ENCODE measurements at places on chromosomes 3 and 15.
A peak's percentile ranks its signal among the peaks of the same experiment; 100 is the strongest.

- DNase-seq = no peak
These were observed 17.7 kb upstream of the CPA3 start for GRCh38 chr3:148847351-148847750.

DNA sequence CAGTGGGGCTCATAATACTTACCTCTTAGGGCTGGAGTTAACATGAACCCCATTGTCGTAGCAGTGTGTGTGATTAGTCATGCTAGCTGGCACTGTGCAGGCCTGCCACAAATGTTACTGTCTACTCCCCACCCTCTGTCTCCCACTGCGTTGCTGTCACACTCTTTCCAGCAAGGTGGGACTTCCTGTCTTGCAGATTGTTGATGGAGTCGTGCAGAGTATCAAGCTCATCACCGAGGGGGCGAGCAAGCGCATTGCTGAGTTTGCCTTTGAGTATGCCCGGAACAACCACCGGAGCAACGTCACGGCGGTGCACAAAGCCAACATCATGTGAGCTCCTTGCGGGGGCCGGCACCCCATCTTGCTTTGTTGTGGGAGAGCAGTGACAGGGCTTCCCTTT, 12.9 kb downstream of the IDH3A start:
- DNase-seq = peak; percentile 24

DNA sequence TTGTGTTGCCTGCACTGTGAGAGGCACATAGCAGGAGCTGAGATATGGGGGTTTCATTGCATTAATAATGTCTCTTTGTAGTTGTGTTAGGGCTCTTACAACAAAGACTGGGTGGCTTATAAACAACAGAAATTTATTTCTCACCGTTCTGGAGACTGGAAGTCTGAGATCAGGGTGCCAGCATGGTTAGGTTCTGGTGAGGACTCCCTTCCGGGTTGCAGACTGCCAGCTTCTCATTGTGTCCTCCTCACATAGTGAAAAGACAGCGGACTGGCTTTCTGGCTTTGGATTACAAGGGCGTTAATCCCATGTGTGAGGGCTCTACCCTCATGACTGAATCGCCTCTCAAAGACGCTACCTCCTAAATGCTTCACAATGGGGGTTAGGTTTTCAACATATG, 20.6 kb downstream of the TMEM108 start:
- no peak for DNase-seq

DNA sequence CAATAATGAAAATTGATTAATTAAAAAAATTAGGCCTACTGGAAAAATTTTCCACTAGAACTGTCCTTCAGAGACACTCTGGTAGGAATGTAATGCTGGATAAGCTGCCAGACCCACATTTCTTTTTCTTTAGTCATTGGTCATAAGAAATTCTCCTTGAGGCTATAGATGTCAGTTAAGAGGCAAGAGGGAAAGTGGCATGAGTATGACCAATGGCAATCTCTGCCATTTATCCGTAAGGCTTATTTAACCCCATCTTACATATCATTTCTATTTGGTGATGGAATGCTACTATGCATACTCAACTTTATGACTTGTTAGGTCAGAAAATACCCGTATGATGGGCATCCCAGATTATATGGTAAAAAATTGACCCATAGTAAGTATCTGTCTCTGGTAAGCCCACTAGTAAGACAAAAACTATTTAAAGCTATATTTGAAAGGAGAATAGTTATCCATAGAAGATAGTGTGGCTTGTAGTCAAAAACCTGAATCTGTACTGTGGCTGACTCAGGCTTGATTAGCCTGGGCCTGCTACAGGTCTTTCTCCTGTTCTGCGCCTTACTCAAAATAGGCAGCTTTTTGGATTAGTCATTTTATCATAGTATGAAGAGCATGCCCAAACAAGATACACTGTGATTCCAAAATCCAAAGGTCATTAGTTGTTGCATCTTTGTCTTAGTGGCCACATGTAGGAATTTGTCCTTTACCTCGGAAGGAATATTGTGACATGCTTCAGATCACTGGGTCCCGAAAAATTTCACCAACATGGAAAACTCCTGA, 314.7 kb downstream of the PYDC2 start:
- DNase-seq = no peak

DNA sequence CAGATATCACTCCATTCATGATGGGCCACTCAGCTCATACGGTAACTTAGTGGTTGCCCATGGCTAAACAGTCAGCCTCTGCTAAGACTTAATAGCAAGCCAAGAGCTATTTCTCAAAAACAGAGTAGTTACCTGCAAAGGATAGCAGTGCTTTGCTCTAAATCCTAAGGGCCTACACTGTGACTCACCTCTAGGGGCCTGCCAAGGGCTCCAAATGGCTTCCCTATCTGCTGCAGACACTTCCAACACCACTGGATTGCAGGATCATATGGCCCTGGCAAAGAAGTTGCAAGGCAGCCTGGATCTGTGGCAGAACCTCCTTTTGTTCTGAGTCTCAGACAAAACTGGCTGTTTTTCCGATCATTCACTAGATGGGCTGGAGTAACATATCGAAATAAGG, 17.8 kb downstream of the CGGBP1 start:
- no peak for DNase-seq

- no peak for DNase-seq
These were observed 182.4 kb upstream of the DPH6 start for GRCh38 chr15:35728219-35728940.

- peak; percentile 13 for DNase-seq
These were observed 62.1 kb upstream of the SLC6A11 start for GRCh38 chr3:10753964-10754363.

GRCh38 chr3:24582431-24583403, 88.1 kb upstream of the THRB start:
- no peak for DNase-seq

DNA sequence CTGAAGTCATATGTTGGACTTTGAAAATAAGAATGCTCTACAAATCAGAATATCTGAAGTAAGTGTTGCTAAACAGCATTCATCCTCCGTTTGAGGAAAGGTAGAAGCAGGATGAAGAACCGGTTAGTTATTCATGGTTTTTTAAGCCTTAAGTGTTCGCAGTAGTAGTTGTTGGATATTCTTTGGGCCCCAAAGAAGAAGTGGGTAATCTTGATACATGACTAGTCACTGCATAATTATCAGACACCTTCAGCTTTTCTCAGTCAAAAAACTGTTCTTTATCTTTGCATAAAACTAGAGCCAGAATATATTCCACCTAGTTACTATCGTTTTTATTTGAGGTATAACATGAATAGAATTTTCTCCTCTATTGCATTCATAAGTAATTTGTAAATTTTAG, 13.8 kb downstream of the RAB5A start:
- DNase-seq = no peak

DNA sequence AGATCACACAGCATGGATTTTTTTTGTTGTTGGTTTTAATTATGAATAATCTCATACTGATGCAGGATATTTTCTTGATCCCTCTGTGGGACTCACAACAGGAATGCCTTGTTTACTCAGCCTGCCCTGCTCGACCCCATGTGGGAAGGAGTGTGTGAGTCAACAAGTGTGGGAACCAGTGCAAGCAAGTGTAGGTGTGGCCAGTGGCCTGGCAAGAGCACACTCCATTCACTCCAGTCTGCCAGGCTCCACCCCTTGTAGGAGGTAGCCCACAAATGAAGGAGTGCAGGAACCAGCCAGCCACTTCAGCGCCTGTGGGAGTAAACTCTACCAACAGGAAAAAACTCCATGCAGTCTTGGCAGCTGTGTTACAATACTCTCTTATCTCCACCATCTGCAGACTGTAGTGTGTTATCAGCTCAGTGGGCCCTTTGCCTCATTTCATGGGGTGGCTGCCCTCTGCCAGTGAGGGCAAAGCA, 393.6 kb downstream of the OTOL1 start:
- DNase-seq = no peak

- no peak for DNase-seq
These were observed 31.7 kb downstream of the HMCES start for GRCh38 chr3:129310111-129311011.

GRCh38 chr3:33218446-33219174, at the start of gene SUSD5:
Gene SUSD5 (minus strand): TSS chr3:33218810. CDS start chr3:33218797, 13 bp downstream.
- DNase-seq = no peak

DNA sequence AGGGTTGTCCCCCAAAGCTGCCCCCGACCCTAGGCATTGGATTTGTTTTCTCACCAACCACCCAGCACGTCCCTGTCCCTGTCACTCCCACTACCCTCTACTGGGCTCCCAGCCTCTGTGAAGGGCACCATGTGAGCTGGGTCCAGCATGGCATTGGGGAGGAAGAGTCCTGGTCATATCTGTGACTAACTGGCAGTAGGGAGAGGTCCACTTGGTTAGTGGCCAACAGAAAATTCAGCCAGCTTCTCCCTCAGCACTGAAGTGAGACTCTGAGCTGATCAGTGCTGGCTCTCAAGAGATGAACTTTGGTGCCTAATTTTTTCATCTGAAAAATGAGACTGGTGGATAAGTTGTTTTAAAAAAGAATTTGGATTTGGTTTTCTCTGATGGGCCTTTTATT, 11.3 kb upstream of the KIF23 start:
- DNase-seq = no peak

- DNase-seq = no peak
These were observed 30.2 kb downstream of the OCA2 start for GRCh38 chr15:28068930-28069329.

DNA sequence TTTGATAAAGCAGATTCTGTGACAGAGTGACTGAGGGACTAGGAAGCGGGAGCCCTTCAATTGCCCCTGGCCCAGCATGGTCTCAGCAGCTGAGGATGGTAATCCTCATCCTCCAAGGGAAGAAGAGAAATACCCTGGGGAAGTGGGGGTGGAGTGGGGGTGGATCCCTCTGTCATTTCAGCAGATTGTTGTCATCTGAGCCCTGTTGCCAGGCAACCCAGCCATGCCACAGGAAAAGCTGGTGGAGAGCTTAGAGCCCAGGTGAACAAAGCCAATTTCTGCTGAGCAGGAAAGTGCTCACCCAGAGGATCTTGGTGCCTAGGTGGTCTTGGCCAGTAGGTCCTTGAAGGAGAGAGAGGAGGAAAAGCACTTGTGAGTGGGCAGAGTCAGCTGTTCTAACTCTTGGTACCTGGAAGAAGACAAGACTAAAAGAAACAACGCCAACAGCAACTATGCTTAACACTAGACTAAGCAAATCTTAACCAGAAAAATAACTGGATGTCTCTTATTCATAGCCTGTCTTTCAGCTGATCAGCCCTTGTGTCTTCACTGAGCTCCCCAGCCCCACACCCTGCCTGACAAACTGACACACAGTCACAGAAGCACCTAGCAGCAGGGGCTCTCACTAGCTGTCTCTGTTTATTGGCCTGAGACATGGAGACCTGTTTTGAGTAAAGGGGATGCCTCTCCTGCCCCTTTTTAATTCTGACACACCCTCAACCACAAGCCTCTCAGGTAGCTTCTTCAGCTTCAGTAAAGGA, 40.1 kb upstream of the DCLK3 start:
- no peak for DNase-seq

DNA sequence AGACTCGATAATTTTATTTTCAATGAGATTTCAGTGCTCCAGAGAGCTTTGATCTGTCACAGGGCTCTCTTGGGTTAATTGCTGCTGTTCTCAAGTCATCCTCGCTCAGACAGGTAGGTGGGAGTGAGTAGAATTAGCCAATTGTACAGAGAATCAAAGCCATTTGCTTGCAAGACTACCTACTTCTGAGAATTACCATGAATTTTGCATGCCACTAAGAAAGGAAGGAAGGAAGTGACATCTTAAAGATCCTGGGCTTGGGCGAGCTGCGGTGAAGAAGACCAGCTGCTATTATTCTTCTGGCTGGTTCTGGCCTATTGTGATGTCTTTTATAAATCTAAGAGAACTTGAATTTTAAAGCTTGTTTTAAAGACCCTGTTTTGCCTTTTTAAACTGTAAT, 154.1 kb upstream of the LPP start:
- peak; percentile 50 for DNase-seq

- no peak for DNase-seq
These were observed 26.7 kb downstream of the CGNL1 start for GRCh38 chr15:57403017-57403416.

GRCh38 chr15:52800828-52801747, 11.0 kb upstream of the ONECUT1 start:
- DNase-seq = no peak

GRCh38 chr3:124854009-124854408, 33.2 kb downstream of the ITGB5 start:
- no peak for DNase-seq

- DNase-seq = peak; percentile 80
These were observed 960 bp upstream of the KLF13 start for GRCh38 chr15:31325595-31326155.

DNA sequence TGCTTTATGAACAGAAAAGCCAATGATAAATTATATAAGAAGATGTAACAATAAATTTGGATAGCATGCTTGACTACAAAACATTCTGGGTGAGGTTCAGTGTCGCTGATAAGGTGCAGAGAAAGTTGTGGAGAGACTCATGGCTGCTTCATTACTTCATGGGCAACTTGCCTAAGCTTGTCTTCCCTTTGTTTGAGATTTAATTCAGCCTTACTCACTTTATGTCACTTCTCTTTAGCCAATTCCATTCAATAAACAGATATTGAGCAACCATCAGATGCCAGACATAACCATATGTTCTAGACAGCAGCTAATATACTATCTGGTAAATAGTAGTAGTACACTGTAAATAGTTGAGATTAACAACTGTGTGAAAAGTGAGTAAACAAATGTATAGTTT, 401.5 kb upstream of the FRG2C start:
- DNase-seq = no peak

DNA sequence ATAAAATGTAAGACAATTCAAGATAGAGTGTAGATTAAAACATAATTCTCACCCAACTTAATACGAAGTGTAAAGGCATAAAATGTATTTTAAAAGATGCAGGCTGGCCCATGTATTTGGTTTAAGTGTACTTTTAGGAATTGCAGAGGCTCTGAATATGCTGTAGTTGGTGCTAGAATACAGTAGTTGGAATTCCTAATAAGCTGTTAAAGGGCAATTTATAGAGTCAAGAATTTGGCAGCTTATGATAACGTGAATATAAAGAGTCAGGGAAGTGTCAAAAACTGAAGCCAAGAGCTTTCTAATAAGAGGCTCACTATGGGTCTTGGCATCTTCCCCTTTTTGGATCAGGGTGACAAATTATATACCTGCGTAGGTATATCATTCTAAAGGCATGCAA, 36.5 kb downstream of the ADAMTS9 start:
- DNase-seq = no peak

DNA sequence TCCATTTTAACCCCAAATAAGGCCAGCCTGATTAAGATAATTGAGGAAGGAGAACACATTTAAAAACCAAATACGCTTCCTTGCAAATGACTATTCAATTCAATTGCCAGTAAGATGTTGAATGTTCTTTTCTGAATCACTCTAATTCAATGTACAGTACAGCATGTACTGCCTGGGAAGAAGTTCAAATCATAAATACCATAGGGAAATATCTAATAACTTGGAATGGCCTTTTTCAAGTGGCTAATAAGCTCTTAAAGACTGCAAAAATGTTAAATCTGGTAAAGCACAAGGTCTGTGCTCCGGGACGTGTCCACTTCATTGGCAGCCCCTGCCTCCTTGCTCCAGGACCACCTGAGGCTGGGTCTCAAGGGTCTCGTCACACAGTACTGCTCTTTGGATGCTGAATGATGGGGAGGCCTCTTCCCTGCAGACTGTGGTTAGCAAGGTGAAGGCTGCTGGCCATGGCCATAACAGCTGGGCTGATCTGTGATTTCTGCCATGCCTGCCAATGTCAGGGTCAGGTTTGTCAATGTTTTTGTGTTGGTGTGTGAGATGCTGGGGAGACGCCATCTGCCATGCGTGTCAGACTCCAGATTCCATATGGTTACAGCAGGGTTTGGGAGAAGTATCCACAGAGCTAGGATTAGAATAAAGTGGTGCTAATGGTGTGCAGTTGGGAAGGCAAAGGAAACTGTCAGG, 300.5 kb downstream of the ADAMTS17 start:
- DNase-seq = no peak

Measured in CD4-positive, alpha-beta T cell treated with Interleukin-6 for 4 hours (primary cell).